HTR-8/SVneo (cell line): ENCODE measurements at places on chromosomes 6 and 20.

DNA sequence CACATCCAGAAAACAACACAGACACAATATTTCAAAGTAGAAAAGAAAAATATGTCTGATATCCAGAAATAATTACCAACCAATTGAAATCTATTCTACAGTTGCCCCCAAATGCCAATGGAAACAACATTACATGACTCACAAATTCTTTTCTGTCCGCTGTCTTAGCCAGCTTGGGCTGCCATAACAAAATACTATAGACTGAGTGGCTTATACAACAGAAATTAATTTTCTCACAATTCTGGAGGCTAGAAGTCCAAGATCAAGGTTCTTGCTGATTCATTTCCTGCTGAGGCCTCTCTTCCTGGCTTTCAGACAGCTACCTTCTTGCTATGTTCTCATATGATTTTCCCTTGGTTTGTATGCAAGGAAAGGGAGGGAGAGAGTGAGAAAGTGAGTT, 698.1 kb downstream of the DHX35 start:
- DNase-seq: no peak

GRCh38 chr6:110614586-110614985, 138.2 kb upstream of the SLC22A16 start:
- no peak for DNase-seq

DNA sequence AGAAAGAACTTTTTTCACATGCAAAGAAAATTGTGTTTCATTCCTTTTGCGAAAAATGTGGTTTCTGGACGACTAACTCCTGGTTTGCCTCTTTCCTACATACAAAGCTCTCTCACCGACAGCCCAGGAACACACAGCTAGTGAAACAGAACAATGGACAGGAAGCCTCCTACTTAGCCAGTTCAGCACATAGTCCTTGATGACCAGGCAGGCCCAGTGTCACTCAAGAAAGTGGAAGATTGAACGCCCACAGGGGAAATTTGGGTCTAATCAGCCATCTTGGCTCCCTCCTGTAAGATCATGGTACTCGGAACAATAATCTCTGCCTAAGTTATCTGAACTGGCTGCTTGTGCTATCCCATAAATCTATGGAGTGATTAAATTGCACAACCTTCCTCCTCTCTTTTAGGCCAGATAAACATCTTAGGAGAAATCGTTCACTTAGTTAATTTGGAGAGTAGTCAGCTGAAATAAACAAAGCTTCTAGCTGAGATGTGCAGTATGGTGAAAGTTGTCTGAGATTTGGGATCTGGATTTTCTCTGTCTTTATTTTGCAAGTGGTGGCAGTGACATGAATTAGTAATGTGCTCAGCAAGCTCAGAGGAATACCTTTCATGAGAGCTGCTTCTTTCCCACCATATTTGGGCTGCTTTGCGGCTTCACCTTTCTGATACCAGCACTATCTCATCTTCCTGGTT, 147.0 kb downstream of the MTFR2 start:
- DNase-seq: no peak

GRCh38 chr6:146388736-146389364, 154.8 kb upstream of the RAB32 start:
- DNase-seq: no peak

- no peak for DNase-seq
These were observed 67.9 kb downstream of the CDYL start for GRCh38 chr6:4844108-4844507.

DNA sequence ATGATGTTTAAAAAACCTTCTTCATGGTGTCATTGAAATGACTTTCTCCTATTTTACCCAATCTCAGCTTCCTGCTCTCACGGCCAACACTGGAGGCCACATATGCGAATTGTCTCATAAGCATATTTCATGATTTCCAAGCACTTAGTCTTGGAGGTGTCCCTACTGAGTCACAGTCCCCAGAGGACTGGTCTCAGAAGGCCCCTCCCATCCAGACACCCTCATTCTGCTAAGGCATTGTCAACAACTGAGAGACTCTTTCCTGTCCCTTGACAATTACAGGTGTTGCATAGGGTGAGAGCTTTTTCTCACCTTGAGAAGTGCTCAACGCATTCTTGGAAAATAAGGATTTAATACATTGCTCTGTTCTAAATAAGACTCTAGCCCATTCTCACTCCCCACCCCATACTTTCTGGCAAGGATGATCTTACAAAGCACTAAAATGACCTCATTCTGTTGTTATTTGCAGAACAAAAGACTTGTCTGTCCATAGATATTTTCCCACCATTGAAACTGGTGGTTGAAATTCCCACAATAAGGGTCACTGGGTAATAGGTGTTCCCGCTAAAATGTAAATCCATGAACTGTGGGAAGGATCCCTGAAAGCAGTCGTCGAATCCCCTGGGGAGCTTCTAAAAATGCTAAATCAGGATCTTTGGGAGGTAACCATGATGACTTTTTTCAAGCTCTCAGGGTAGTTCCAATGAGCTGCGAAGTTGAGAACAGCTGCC, 32.3 kb upstream of the SLC22A23 start:
- no peak for DNase-seq

GRCh38 chr20:4835244-4836177, 113.8 kb downstream of the PRND start:
- DNase-seq: no peak

DNA sequence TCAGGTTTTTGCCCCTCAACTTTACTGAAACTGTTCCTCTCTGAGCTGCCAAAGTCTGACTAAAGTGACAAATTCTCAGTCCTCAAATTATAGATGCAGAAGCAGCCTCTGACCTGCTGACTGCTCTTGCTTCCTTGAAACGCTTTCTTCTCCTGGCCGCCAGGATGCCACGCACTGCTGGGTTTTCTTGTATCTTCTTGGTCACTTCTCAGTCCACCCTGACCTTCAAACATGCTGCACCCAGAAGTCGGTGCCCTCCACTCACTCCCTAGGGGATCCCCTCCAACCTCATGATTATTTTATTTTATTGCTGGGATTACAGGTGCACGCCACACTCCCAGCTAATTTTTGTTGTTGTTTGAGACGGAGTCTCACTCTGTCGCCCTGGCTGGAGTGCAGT, 24.7 kb downstream of the SYNJ2 start:
- DNase-seq: no peak

GRCh38 chr6:44067173-44068139, 59.8 kb downstream of the MRPL14 start:
- DNase-seq: no peak

GRCh38 chr6:81138236-81138635, 614.2 kb downstream of the TENT5A start:
- DNase-seq: no peak

- DNase-seq: no peak
These were observed 18.4 kb upstream of the ID4 start for GRCh38 chr6:19818805-19819204.

DNA sequence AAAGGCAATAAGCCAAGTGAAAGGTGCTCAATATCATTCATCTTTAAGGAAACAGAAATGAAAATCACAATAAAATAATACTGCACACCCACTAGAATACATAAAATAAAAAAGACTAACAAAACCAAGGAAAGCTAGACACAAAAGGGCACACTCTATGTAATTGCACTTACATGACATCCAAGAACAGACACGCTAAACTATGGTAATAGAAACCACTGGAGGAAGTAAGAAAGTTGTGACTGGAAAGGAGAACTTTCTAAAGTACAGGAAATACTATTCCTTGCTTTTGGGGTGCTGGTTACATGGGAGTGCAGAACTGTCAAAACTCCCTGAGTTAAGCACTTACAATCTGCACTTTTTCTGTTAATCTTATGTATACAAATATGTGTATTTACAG, 253.7 kb upstream of the RUNX2 start:
- no peak for DNase-seq

DNA sequence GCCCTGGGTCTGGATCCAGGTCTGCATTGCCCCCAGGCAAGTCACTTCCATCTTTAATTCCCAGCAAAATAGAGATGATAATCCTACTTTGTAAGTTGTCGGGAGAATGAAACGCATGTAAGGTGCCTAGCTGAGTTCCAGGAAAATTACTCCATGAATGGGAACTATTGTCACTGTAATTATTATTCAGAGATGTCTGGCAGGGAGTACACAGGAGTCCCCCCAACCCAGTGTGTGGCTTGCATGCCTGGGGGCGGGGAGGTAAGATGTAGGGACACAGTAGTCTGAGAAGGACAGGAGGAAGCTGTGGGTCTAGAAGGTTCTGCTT, 85.4 kb downstream of the CD40 start:
- DNase-seq: no peak

- no peak for DNase-seq
These were observed 53.6 kb upstream of the PIM1 start for GRCh38 chr6:37116326-37116725.

- DNase-seq: no peak
These were observed 39.9 kb upstream of the ZNF831 start for GRCh38 chr20:59123678-59124255.

DNA sequence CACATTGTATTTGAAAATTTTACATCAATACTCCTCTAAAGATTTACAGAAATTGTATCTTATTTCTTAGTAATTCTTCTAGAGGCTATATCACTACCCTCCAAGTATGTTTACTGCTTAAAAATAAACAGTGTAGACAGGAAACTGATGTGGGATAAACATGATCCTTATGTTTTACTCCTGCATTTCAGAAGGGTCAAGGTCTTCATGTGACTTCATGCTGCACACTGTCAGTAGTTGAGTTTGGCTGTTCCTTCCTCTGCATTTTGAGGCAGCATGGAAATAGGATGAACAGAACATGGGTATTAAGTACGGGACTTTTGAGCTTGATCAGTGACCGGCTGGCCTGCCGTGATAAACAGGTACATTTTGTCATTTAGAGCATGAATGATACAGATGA, 179.2 kb upstream of the FERMT1 start:
- DNase-seq: no peak

GRCh38 chr20:14609328-14610221, 272.2 kb upstream of the FLRT3 start:
- DNase-seq: no peak

GRCh38 chr20:44382641-44383040, 27.1 kb downstream of the HNF4A start:
- DNase-seq: no peak

DNA sequence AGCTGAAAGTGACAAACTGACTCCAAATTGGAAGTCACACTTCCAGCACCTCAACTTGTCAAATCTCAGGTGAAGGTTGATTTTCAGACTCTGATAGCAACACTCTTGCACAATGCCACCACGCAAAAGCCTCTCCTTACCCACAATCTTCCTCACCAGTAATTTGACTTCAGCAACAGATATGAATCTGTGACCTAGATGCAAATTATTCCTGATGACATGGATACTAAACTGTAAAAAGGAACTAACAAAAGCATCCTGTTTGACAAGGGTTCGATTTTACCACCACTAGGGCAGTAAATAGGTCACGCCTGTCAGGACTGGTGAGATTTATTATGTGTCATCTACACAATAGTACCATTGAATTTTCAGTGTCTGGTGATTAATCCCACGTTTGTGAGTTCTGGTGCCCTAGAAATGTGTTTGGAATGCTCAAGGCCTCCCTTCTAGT, 134.4 kb upstream of the COL21A1 start:
- no peak for DNase-seq

DNA sequence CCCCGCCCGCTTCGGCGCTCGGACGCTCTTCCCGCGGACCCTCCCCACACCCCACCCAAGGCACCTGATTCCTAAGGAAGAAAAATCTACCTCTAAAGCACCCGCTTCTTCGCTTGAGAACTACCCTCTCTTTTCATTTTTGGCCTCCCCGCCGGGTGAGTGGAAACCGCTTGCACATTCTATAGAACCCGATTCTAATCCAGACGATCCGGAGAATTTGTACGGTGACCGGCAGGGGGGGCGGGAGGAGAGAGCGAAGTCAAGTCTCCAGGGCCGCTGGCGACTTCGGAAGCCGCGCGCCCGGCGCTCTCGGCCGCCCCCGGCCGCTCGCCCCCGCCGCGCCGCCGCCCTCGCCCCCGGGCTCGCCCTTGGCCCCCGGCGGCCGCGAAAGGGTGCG, at the start of gene RBM24:
TSS of gene RBM24 (plus strand) at position 262 of the 397 bp plus-strand sequence. CDS start 221 bp downstream, outside the sequence.
- DNase-seq: peak; percentile 55

DNA sequence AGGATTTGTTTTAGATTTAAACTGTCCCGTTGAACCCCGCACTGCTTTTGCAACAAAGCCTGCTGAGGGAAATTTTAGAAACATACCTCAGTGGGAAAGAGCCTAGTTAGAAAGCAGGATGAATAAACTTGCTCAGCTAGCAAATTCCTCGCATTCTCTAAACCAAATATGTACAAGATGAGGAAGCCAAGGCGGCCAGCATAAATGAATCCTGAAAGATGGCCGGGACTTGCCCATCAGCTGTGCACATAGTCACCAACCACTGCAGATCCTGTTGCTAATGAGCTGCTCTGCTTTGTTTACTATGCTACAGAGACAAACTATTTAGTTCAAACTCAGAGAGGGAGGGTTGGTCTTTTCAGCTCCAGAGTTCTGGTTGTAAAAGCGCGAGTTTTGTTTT, 49.0 kb downstream of the TMEM170B start:
- DNase-seq: no peak

DNA sequence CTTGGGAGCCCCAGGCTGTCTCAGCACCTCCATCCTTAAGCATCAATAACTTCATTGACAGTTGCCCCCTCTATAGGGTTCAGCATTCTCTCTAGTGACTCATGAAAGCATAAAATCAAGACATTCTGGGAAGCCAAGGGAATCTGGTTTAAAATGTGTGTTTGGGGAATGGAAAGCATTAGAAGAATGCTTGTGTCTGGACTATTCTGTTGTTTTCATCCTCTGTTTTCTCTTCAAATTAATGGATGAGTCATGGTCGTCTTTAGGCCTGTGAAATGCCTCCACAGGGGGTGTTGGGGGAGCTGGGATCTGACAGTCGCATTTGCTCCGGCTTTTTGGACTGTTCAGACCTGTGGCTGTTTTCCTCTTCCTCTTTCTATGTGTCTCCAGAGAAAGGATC, 279.7 kb downstream of the CDC5L start:
- DNase-seq: peak; percentile 78

DNA sequence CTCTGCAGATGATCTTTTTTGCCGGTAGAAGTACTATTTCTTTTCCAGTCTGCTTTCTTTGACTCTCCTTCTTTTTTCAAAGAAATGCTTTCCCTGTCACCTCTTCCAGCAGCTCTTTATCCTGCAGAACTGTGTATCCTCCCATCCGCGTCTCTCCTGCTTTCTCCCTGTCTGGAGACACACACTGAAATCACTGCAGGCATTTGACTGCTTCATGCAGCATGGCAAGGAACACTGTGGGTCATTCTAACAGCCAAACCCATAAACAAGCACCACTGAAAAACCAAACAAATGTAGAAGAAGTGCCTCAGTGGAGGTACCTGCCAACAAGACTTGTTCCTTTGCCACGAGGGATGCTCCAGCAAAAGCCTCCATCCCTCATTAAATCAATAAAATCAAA, 403.7 kb upstream of the CITED2 start:
- no peak for DNase-seq

DNA sequence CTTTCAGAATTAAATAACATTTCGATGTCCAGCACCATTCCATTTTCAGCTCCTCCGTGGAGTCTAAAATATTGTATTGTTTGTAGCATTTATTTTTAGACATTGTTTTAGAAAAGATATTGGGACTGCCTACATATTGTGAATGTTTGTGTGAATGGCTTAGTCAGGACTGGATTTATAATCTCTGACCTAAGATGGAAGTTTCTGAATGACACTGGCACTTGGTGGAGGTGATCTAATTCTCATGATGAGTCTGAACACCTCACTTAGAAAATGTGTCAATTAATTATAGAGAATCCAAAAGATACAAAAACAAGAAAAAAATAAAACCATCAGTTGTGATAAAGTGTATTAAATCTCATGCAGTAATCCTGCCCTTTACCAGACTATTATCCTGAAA, 60.8 kb upstream of the HBS1L start:
- no peak for DNase-seq

- DNase-seq: no peak
These were observed 75.5 kb downstream of the FOXF2 start for GRCh38 chr6:1464781-1465370.

GRCh38 chr20:1263853-1264252, 2.2 kb upstream of the SNPH start:
- no peak for DNase-seq
